ENCODE measurements at places on chromosomes 6 and 20.

GRCh38 chr6:155121699-155122098 lies 126.6 kb downstream of the TIAM2 start:
- no peak for DNase-seq

GRCh38 chr6:47485491-47486135 lies 8.0 kb downstream of the CD2AP start:
- no peak for DNase-seq

GRCh38 chr6:72894091-72894490 lies 272.2 kb downstream of the KCNQ5 start:
- no peak for DNase-seq

- no peak for DNase-seq
These were observed 62.9 kb downstream of the EFHC1 start for GRCh38 chr6:52482903-52483670.

DNA sequence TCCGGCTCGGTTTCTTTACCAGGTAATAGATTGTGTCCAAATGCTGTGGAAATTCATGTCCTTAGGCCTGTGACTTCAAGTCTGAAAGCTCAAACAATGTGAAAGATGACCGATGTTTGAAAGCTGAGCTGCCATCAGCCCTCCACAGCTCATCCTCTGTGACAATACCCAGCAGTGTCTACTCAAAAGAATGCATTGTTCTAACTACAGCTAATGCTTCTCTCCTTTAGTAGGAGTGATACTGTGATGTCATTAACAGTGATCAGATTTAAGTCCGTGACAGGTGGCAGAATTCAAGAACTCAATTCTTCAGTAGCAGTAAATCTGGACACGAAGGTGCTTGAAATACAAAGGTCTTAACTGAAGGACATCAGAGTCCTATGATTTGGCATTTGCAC lies 97.3 kb downstream of the RCAN2 start:
- no peak for DNase-seq

DNA sequence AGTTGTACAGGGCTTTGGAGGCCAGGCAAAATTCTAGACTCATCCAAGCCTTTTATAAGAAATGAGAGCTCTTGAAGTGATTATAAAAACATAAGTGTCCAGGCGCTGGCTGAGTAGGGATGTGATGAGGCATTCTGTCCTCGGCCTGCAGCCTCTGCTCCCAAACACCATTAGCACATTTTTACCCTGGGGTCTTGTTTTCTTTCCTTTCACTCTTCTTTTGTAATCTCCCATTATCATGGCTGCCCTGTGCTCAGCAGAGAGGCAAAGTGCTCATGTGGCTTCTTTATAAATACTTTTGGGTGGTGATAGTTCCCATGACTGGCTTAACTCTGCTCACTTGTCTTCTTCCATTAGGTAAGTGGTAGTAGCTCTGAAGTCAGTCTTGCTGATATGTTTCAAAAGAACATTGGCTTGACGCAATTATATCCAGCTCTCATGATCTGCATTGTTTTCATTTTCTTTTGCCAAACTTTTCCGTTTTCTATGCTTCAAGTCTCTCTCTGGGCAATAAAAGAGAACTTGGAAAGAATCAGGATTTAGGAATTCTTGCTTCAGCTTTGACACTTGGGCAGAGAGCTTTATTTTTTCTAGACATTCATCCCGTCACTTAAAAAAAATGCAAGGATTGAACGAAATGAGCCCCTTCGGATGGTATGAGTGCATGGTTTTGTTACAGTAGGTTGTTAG lies 61.1 kb downstream of the CAP2 start:
- no peak for DNase-seq

DNA sequence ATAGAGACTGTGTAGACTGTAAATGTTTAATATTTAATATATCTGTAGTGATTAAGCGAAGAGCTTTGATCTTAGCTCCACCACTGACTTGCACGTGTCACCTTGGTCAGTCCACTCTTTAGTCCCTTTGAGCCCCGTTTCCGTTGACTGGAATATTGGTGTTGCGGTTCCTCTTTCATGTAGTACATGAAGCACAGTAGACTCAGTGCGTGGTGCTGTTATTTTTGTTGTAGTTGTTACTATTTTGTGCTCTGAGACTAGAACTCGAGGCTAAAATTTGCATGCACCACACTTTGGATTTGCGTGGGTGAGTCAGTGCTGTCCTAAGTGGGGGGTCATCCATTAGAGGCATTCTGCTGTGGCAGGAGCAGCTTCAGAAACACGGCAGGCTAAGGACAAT lies 291.4 kb downstream of the QKI start:
- no peak for DNase-seq

GRCh38 chr6:154041001-154041400 lies 2.0 kb downstream of the OPRM1 start:
- no peak for DNase-seq

DNA sequence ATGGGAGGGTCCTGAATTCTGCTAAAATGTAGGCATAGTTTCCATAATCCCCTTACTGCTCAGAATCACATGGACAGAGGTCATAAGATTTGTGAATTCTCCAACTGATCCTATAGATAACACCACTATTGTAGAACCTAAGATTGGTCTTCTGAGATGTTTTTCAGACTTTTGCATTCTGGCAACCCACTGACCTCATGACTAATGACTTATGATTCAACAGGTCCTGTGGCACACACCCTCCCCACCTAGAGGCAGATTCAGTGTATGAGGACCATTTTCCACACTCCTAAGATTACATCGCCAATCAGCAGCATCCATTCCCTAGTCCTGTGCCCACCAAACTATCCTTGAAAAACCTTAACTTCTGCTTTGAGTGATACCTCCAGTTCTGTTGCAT lies 207.2 kb downstream of the BTBD9 start:
- no peak for DNase-seq

Measured in T-cell (primary cell).